ENCODE measurements at places on chromosomes 7 and 10.

- no peak for DNase-seq
These were observed 264.6 kb upstream of the BMPER start for GRCh38 chr7:33640741-33641140.

DNA sequence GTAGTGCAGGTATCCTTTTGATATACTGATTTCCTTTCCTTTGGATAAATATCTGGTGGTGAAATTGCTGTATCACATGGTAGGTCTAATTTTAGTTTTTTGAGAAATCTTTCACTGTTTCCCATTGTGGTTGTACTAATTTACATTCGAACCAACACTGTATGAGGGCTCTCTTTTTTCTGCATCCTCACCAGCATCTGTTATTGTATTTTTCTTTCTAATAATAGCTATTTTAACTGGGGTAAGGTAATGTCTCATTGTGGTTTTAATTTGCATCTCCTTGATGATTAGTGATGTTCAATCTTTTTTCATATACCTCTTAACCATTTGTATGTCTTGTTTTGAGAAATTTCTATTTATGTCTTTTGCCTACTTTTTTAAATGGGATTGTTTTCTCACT, 335.4 kb upstream of the MTPN start:
- DNase-seq, result no peak

DNA sequence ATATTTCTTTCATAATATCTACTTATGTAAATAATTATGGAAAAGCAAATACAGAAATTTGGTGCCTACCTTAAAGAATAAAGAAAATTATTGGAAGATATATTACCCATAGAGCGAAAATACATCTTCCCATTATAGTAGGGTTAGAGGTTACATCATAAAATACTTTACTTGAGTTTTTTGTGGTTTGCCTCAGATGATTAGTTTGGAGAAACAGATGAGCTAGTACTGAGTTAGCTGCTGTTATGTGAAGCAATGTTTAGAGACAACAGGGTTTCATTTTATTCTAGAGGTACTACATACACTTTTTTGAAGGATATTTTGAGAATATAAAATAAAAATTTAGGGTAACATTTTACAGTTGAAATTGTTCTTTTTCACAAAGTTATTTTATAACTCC, 2.9 kb upstream of the MLLT10 start:
- no peak for DNase-seq

GRCh38 chr7:23100697-23101096, 4.9 kb upstream of the KLHL7 start:
- peak; percentile 57 for DNase-seq

GRCh38 chr7:77745746-77746145, 49.5 kb downstream of the RSBN1L start:
- DNase-seq, result no peak

GRCh38 chr10:87861566-87861952, 1.8 kb downstream of the KLLN start:
- peak; percentile 73 for DNase-seq

DNA sequence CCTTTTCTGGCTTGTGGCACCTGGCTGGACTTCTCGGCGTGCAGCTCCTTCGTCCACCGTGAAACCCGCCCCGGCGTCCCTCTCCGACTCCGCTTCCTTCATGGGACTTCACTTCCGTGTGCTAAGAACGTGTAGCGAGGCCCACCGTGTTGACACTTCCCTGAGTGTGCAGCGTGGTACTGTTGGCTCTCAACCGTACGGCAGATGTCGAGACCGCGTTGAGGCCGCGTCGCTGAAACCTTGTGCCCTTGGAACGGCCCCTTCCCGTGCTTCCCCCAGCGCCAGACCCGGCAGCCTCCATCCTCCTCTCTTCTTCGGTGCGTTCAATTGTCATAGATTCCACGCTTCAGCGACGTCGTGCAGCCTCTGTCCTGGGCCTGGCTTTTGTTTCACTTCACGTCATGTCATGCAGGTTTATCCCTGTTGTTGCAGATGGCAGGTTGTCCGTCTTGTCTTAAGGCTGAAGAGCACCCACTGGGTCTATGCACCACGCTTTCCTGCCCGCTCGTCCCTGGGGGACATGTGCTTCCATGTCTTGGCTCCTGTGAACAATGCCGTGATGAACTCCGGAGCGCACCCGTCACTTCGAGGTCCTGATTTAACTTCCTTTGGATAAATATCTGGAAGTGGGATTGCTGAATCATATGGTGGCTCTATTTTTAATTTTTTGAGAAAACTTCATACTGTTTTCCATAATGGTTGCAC, 465.3 kb downstream of the DNAJB6 start:
- DNase-seq, result no peak

GRCh38 chr7:33108554-33109004, 625 bp downstream of the RP9 start:
- peak; percentile 42 for DNase-seq

GRCh38 chr10:48551861-48552591, 52.8 kb downstream of the ARHGAP22 start:
- peak; percentile 23 for DNase-seq

GRCh38 chr10:86347856-86348255, 18.7 kb downstream of the GRID1 start:
- no peak for DNase-seq

- no peak for DNase-seq
These were observed 16.7 kb upstream of the FRA10AC1 start for GRCh38 chr10:93718937-93719725.

DNA sequence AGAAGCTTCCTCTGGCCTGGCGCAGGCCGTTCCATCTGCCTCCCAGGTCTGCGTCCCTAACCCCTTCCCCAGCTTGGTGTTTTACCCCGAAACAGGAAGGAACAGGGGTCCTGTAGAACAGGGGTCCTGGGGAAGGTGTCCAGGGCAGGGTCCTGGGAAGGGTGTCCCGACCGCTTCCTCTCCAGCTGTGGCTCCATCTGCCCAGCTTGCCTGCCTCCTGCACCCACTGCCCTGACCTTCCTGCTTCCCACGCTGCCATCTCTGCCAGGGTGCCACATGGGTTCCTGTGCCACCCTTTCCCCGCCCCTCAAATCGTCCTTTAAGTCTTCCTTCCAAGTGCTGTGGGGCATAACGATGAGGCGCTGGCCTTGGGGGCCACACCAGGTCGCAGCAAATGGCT, 32.4 kb downstream of the WDR86 start:
- no peak for DNase-seq

DNA sequence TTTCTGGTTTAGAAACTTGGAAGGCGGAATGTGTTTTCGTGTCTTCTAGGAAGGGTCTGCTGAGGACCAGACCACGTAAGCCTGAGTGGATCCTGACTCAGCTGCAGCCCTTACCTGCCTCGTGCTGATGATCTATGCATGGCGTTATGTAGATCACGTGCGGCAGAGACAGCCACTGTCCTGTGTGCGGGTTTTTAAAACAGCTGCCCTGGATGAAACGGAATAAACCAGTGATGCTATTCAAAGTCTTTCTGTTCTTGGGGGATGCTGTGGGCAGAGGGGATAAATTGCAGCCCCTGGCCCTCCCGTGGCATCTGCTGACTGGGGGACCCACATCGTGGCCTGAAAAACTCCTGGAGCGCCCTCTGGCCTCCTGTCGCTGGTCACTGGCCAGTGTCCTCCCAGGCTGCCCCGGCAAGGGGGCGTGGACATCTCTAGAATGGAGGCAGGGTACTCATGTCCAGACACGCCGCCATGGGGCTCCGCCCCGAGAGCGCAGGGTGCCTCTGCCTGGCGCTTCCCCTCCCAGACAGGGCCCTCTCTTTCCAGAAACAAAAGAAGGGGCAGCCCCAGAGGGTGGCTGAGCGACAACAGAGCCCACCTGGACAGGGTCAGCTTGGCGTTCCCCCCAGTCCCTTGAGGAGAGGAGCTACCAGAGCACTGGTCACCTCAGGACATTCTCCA, 13.2 kb downstream of the ALKBH4 start:
- no peak for DNase-seq

DNA sequence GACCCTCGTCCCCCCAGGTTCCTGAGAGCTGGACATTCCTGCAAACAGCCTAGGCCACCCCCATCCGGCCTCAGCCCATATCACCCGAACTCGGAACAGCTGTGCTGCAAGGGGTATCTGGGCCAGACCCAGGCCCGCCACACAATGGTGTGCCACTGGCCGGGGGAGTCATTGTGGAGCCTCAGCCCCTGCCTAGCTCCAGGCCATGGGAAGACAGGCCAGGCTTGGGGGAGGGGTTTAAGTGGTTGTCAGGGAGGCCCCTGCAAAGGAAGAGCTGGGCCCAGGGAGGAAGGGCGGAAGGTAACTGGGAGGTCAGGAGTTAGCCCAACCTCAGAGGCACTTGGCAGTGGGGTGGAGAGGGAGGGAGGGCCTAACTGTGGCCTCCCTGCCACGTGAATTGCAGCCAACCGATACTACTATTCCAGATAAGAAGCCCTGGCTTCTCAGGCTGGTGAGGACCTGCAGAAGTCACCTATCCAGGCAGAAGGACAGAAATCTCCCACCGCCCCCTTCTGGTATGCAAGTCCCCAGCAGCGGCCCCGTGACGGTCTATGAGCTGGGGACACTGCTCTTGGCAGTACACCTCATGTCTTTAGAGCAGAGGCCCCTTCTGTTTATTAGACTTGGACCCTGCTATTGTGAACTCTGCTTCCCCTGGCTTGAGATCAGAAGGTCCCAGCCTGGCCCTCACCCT, 26.8 kb downstream of the VSIR start:
- no peak for DNase-seq

DNA sequence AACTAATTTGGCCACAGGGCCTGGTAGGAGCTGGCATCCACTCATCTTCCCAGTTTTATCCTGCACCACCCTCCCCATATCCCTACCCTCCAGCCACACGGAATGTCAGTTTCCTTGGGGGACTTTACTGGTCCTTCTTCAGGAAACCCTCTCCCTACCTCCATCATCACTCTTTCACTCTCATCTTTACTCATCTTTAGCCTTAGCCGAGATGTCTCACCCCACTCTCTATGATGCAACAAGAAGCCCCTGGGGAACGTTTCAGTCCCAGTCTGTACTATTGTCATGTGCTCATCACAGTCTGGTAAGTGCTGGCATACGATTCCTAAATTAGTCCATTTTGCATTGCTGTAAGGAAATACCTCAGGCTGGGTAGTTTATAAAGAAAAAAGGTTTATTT, 34.9 kb upstream of the TMEM248 start:
- no peak for DNase-seq

DNA sequence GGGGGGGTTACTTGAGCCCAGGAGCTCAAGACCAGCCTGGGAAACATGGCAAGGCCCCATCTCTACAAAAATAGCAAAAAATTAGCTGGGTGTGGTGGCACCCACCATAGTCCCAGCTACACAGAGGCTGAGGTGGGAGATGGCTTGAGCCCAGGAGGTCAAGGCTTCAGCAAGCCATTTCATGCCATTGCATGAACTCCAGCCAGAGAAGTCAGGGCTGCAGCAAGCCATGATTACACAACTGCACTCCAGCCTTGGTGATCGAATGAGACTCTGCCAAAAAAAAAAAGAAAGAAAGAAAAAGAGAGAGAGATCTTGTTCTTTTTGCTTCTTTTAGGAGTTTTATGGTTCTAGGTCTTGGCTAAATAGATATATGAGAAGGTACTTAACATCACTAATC, 200.2 kb upstream of the PHYHIPL start:
- no peak for DNase-seq

GRCh38 chr7:17654940-17655339, 285.4 kb downstream of the SNX13 start:
- no peak for DNase-seq

DNA sequence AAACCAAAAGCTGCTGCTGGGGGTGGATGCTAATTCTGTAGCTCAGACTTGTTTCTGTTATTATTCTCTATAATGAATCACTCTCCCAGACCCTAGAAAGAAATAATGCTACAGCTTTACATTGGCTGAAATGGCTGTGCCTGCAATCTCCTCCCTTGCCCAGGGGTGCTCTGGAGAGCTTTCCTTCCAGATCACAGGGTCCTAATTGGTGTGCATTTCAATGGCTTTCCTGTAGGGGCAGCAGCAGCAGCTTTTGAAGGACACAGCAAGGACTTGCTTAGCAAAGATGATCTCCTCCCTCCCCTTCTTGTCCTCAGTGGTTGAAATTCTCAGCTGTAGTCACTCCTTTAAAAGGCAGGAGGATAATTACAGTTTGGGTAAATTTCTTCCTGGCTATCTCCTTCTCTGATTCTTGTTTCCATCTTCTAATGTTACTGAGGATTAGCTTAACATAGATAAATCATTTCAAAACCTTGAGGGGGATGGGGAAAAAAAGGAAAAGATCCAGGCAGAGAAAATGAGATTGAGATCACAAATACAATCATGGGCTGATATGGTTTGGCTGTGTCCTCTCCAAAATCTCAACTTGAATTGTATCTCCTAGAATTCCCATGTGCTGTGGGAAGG, 120.2 kb upstream of the CTTNBP2 start:
- DNase-seq, result peak; percentile 34

- DNase-seq, result no peak
These were observed 109.0 kb upstream of the ELMO1 start for GRCh38 chr7:37557571-37558209.

GRCh38 chr10:130489891-130490290, 353.7 kb downstream of the GLRX3 start:
- no peak for DNase-seq

- DNase-seq, result no peak
These were observed 50.3 kb upstream of the CXCL12 start for GRCh38 chr10:44435196-44435595.

GRCh38 chr7:81327468-81328266, 408.8 kb upstream of the SEMA3C start:
- DNase-seq, result no peak

DNA sequence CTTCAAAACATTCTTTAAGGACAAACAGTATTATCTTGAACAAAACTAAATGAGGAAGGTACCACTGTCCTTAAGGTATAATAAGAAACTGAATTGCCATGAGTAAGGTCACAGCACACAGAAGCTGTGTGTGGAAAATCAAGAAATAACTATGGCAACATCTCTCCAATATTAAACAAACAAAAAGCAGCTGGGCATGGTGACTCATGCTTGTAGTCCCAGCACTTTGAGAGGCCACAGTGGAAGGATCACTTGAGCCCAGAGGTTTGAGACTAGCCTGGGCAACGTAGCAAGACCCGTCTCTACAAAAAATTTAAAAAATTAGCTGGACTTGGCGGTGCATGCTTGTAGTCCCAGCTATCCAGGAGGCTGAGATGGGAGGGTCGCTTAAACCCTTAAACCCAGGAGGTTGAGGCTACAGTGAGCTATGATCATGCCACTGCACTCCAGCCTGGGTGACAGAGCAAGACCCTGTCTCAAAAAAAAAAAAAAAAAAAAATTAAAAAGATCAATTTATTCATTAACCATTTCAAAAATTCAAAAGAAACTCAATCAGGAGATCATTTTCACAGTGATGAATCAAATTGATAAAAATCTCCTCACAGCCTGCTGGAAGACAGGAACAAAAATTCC, 195.4 kb downstream of the SKIDA1 start:
- DNase-seq, result no peak

DNA sequence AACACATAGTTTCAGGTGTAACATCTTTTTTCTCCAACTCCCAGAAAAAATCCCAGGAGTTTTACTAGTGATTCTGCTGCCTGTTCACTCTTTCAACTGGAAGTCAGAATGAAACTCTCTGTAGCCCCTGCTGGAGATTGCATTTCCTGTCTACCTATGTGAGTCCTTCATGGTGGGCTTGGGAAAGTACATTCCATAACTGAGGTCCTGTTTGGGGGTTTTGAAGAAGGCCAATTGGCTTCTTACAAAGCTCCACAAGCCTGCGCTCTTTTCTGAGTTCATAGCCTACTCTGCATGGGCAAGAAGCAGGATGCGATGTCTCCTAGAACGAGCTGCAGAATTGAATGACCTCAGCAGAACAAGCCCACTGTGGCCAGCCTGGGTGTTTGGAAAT, 86.7 kb downstream of the LYZL2 start:
- DNase-seq, result no peak

Measured in HuH-7.5 (cell line).